Muscle of leg (tissue), 16 donors: ENCODE measurements at places on chromosomes 16 and 17. TPM values are rescaled to one million over a fixed set of nuclear protein-coding genes. Genes with fewer than 3 reads are reported as not detected.
A peak's percentile ranks its signal among the peaks of the same experiment; 100 is the strongest.

Gene SRR
- 12.4 TPM for total RNA-seq

Gene TSNAXIP1
- 0.89 TPM for total RNA-seq

Gene CHRNE
- 1.5 TPM for total RNA-seq

DNA sequence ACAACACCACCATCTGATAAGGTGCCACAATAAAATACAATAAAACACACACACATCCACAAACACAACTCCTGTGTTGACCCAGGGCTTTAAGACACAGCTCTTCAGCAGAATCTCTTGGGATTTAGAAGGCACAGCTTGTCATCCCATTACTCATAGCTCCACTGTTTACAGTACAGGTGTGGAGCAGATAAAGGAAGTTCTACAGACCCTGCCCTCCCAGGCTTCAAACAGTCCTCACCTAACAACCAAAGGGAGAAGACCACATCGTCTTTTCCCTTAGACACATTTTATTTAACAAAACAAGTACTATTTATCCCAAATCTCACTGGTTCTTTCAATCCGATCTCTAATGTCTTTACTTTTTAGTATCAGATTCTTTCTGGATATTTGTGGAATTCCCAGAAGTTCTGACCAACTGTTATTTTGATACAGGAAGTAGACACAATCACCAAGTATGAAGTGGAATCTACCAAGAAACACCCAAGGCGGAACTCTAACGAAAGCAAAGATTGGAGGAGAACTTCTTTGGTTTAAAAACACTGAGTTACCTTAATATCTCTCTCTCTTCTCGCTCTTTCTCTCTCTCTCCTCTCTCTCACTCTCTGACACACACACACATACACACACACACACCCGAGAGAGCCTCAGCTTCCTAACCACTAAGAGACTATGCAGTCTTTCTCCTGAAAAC lies 46.1 kb downstream of the CYTH1 start:
- H3K27ac ChIP-seq: peak overlapping the region; percentile 90
- no peaks in the 10 kb centered on the region for H3K36me3 ChIP-seq
- peak; percentile 56 for DNase-seq
- peaks cover 31% of the 10 kb centered on the region for H3K4me1 ChIP-seq
- H3K4me3 ChIP-seq: peak overlapping the region; percentile 38
